ENCODE measurements at places on chromosomes 2 and 18.

DNA sequence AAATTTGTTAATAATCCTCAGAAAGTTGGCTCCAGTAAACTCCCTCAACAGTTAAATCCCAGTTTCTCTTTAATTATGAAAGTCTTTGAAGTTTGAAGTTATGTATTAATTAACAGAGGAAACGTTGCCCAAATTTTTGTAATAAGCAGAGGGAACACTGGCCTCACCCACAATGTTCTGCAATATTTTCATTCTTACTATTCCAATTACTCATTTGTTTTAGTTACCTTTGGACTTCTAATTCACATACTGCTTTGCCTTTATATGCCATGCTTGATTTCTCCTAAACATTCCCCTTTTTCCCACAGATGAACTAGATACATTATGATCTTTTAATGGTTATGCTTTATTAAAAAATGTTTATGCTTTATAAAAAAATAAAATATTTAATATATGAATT is 61.3 kb downstream of the RELCH start:
- no peak for DNase-seq

DNA sequence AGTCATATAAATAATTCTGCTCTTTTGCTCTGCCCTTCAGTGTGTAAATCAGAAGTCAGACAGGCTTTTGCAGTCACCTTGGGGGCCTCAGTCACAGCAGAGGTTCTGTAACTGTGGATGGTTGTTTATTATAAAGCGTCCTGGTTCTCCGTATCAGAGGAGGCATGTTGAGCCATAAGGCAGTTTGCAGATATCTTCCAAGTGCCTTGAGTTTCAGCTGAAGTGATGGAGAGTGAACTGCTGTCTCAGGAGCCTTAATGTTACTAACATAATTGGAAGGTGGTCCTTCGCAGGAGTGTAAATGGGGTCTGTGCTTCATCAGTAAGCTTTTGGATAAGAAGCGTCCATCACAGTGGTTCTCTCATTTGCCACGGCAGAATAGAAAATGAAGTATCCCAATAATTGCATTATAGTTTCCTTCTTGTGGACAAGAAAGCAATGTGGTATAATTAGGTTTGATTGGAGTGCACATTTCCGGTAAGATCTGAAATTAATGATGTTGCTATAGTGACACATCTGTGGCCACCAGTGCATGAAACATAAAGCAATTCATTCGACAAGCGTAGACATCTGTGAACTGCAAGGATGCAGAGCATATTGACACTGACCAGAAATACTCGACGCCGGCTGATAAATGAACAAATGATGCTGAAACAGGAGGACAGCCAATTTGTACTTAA is 112.5 kb upstream of the NFATC1 start:
- DNase-seq, result no peak

- DNase-seq, result no peak
These were observed 98.9 kb upstream of the EPC2 start for GRCh38 chr2:148545390-148546256.

GRCh38 chr2:71662665-71663394 is 209.5 kb downstream of the DYSF start:
- no peak for DNase-seq

DNA sequence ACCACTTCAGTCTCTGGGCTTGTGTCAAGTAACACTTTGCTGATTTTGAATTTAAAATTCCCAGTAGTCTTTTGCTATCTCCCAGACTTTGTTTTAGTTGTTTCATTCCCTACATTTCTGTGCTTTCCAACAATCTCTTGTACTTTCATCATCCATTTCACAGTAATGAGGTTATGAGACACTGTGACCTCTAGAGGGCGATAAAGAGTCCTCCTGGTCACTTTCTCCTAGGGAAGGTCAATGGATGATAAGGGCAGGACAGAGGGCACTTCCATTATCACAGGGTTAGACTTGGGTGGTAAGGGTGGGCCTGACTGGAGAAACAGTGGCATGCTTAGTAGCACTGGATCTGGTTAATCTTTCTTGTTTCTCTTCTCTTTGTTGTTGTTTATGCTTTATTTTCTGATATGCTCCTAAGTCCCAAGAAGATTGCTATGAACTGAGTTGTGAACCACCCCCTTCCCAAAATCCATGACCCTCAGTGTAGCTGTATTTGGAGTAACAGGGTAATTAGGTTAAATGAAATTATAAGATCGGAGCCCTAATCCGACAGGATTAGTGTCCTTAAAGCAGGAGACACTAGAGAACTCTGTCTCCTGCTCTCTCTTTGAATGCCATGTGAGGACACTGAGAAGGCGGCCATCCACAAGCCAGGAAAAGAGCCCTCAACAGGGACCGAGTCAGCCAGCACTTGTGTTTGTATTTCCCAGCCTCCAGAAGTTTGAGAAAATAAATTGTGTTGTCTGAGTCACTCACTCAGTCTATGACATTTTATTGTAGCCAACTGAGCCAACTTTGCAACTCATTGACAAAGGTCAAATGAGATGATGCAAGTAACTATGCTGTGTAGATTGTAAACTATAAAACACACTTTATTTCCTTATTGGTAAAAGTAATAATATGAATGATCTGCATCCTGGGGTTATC is 779.2 kb downstream of the CNTNAP5 start:
- DNase-seq, result no peak

GRCh38 chr18:29250259-29250658 is 1073.3 kb upstream of the CDH2 start:
- no peak for DNase-seq

DNA sequence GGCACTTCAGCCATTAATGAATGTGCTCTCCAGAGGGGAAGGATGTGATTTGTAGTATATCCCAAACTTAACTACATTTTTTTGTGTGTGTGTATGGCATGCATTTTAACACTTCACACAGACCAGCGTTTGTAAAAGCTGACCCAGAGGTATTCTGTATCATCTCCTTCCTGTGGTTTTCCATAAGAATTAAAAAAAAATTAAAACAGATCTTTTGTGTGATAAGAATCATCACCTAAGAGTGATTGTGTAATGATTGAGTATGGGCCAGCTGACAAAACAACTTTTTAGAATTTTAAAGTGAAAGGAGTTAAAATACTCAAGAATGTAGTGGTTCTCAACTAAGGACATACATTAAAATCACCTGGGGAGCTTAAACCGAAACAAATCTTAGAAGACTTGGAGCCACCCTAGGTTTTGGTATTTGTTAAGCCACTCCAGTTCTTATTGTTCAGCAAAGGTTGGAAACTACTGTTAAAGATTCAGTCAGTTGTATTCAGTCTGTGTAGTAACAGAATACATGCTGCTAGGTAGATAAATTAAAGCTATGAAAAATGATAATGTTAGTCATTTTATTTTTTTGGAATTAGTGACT is 120.1 kb downstream of the HAUS1 start:
- no peak for DNase-seq

DNA sequence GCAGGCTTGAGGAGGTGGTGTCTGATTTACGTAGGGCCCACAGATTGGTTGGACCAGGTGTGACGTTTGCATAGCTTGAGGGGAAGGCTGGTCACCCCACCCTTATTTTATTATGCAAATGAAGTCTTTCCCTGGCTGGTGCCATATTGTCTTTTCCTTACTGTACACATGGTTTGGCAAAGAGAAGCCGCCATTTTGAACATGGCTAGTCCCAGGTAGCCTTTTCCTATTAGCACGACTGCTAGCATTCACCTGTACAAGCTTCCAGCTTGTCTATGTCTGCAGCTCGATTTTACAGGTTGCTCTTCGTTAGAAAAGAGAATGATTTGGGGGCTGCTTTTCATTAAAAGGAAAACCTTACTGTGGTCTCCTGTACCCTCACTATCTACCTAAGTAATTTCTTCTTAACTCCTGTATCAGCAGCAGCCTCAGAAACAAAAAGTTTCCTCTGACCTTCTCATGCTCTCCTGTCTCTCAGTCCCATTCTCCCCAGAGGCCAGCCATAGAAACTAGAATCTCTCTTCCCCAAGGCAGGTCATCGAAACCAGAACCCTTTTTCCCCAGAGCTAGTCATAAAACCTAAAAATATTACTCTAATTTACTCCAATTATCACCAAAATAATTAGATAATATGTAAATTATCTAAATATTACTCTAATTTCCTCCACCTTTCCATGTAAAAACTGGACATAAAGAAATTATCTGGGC is 151.8 kb downstream of the B3GNT2 start:
- DNase-seq, result no peak

DNA sequence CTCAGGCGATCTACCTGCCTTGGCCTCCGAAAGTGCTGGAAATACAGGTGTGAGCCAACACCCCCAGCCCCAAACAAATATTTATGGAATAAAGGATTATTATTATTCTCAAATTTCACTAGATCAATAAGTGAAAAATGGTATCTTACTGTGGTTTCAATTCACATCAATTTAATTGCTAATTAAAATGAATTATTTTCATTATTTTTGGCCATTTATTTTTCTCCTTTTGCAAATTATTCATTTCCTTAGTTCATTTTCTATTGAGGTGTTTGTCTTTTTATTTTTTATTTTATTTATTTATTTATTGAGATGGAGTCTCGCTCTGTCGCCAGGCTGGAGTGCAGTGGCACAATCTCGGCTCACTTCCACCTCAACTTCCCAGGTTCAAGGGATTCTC is 11.9 kb upstream of the HS6ST1 start:
- no peak for DNase-seq
